ENCODE measurements at places on chromosomes 12 and 14.

DNA sequence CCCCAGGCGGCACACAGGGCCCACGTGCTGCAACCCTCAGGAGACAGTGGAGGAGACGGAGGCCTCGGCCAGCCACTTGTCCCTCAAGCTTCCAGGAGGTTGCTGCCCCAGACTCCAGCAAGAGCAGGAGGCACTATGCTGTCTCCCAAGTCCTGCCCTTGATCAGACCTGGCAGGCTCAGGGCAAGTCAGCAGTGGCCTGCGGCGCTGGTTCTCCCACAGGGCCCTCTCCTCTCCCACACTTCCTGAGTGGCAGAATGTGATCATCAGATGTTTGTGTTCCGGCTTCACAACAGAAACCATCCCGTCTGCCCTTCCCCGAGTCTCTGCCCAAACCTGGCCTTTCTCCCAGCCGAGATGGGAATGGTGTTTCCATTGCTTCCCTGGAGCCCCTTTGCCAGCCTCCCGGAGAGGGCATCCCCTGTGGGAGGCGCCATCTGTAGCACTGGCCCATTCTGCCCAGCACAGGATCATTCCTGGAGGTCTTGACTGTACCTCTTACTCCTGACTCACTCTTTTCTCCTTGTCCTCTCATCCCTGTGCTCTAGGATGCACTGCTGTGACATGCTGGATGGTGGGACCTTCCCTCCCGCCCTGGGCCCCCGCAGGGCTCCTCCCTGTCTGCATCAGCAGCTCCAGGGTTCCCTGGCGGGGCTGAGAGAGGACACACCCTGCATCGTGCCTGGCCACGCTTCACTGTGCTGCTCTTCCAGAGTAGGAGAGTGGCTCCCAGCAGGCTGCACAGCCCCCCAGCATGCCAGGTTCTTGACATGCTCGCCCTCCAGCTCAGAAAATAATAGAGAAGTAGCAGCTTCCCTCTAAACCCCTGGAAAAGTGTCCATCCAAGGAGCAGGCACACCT is 114.7 kb upstream of the FKBP4 start:
- no peak for DNase-seq

- DNase-seq = no peak
Observed at GRCh38 chr14:63759456-63759855, 31.6 kb upstream of the SGPP1 start.

- DNase-seq = peak; percentile 42
Observed at GRCh38 chr14:74610866-74611649, 979 bp downstream of the LTBP2 start.

- DNase-seq = no peak
Observed at GRCh38 chr14:51663783-51664326, 12.1 kb downstream of the FRMD6 start.

DNA sequence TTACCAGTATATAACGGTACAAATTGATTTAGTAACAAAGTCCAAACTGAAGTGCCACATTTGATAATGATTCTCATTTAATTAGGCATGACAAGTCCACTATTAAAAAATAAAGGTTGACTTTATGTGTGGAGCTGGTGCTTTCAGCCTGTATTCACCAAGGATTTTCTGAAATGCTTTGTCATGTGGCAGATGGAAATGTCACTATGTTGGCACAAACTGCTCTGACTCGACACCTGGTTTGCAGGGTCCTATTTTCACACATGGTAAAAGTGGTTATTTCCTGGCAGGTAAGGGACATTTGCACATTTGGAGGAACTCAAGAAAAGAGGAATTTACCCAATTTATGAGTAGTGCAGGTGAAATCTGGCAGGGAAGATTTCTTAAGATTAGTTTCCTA is 572.6 kb upstream of the MDGA2 start:
- no peak for DNase-seq

DNA sequence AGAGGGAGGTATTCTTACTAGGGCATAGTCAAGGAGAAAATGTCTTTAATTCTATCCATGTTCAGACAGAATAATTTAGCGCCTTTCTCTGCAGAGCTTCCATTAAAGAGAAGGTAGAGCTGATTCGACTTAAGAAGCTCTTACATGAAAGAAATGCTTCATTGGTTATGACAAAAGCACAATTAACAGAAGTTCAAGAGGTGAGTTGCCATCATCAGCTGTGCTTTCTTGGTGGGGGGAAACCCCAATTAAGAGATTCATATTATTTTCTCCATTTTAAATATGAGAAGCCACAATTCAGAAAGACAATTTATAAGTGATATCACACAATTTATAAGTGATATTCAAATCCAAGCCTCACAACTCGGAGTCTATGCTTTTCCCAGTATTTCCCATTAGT is 27.8 kb downstream of the RPGRIP1 start:
- DNase-seq = no peak

GRCh38 chr12:78229591-78230101 is 399.0 kb downstream of the NAV3 start:
- peak; percentile 53 for DNase-seq

DNA sequence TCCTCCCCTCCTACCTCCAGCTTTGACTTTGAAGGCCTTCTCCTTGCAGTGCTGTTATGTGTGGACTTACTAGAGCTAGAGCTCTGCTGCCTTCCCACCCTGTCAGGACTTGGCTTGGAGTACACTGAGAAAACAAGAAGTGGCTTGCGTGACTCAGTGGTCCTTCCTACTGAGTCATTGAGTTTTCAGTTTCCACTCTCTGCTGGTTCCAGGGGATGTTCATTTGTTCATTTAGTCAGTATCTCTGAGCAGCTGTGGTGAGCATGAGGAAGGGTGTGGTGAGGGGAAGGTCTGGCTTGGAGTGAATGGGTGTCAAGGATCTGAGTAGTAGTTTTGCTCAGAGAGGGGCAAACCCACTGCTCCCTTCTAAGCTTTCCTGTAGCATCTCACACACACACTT is 17.2 kb upstream of the ELK3 start:
- peak; percentile 96 for DNase-seq

GRCh38 chr12:6941782-6942181 is 1.8 kb upstream of the RNU7-1 start:
- DNase-seq = no peak

GRCh38 chr12:8687846-8688601 is 9.8 kb upstream of the RIMKLB start:
- peak; percentile 79 for DNase-seq

DNA sequence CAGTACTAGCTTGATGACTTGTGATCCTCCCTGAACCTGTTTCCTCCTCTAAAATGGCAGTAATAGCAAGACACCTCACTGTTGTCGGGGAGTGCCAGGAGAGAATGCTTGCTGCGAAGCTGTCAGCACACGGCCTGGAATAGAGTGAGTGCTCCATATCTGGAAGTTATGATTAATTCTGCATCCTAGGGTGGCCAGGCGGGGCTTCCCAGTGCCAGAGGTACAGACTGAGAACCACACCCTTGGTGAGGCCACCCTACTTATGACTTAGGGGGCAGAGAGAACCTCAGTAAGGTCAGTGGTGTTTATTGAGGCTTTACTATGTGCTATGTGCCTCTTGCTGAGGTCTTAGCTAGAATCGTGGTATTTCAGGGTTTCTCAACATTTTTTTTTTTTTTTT is 20.1 kb downstream of the MORN3 start:
- no peak for DNase-seq

GRCh38 chr14:102194856-102195255 is 55.2 kb downstream of the WDR20 start:
- DNase-seq = no peak

DNA sequence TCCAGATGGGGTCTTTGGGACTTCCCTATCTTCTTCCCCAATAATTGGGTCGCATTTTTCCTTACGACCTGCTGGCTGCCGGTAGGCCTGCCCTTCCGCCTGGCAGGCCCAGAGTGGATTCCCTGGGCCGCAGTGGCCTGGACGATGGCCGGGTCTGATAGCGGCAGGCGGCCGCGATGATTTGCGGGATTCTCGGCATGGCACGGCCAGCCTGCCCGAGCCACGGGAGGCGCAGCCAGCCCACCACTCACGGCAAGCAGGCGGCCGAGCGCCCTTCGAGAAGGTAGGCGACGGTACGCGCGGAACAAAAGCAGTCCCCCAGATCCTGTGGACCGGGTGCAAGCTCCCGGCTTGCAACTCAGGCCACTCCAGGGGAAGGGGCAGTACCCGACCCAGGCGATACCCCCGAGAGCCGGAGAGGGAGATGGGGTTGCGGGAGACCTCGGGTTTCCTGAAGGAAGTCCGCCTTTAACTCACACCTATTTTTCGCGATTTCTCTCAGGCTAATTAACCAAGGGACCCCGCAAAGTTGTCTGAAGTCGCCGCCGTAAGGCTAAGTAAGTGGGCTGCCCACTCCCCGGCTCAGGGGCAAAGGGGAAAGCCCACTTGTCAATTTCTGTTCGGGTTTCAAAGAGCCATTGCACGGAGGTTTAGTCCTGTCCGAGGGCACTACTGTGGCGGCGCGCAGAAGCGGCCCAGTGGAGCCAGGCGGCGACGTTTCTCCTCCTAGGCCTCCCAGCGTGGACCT is 1.4 kb upstream of the GSC start:
- DNase-seq = no peak

- no peak for DNase-seq
Observed at GRCh38 chr12:17802657-17803641, 287.0 kb downstream of the RERGL start.

GRCh38 chr12:91172096-91172495 is 10.5 kb downstream of the DCN start:
- no peak for DNase-seq

DNA sequence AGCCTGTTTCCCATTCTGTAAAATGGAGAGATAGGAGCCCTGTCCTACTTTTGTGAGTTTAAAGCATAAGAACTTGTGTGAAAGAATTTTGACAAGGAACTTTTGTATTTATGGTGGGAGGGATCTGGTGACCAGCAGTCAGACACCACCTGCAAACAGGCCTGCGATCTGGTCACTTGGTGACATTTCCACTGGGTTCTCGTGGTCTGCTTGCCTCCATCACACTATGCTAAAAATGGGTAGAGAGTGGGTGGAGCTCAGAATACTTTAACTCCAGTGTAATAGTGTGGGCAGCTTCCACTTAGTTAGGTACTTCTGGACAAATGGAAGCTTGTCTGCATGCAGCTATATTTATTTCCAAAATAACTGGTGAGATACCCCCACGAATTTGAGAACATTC is 26.5 kb upstream of the PLXNC1 start:
- DNase-seq = no peak

DNA sequence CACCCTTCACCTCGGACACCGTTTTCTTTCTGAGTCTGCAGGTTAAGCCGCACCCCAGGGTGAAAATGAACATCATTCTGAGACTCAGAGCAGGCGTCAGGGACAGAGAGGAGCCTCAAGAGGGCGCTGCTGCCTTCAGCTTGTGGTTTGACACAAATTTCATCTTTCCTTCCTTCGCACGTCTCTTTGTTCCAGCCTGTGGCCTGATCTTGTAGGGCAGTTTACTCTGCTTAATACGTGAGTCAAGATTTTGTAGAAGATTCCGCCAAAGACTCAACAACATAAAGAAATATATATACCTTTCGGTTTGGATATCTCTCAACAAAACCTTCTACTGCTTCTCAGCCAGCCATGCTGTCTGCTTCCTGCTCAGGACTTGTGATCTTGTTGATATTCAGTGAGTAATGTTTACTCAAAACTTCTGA is 329.3 kb upstream of the OR4E1 start:
- no peak for DNase-seq

DNA sequence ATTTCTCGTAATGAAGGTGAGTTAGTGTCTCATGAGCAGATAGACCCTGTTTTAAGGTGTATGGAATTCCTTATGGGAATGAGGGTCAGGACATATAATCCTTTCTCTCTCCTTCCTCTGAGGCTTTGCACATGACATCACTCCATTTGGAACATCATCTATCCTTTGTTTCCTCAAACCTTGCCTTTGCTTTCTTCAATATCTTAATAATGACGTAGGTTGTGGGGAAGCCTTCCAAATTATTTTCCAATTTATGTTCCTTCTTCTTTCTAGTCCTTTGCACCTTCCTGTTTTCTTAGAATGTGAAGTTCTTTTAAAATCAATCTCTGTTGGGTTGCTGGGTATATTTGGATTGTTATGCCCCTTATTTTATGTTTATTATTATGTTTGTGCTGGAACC is 502.9 kb upstream of the STXBP6 start:
- DNase-seq = no peak

DNA sequence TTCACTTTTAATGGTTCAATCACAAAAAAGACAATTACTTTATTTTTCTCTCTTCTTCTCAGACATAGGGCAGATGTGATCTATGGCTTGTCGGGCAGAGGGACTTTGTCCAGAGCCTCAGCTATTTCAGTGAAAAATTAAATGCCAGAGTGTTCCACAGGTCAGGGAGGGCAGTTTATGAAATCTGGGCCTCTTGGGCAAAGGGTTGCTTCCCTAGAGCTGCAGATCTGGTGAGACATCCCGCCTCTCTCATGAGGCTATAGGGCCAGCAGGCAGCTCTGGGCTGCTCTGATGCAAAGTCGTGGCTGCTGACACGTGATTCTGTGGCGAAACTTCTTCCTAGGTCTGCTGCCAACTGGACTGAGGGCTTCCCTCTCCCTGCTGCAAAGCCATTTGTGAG is 6.0 kb downstream of the CLMN start:
- DNase-seq = peak; percentile 80

- peak; percentile 87 for DNase-seq
Observed at GRCh38 chr12:124829008-124829707, 34.5 kb downstream of the SCARB1 start.

DNA sequence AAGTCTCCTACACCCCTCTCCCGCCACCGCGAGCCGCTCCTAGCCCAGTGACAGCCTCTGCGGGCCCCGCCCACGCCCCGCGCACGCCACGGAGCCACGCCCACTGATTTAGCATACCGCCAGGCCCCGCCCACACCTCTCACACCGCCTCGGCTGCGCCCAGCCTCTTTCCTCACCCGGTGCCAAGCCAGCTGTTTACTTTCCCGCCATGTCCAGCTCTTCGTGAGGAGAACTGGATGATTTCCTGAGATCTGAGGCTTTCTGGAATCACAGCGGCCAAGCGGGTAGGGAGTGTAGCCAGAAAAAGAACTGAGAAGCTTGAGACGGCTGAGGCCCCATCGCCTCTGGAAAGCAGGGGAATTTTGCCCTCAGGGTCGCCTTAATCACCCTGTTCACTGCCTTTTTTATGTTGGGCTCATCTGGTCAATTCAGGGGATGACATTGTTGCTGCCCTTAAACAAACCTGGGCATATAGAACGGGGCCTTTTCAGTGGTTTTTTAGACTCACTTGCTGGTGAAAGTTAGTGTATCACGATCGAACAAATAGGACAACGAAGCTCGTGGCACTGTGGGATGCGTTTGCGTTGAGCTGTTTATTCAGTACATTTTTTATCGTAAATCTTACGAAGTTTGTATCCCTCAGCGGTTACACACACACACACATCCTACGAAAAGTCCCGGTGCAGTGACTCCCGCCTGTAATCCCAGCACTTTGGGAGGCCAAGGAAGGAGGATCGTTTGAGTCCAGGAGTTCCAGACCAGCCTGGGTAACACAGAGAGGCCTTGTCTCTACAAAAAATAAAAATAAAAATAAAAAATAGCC is at the start of gene RNF212B:
TSS of gene RNF212B (plus strand) at position 165 of the 823 bp plus-strand sequence. CDS start 2,410 bp downstream, outside the sequence.
- peak; percentile 74 for DNase-seq

- DNase-seq = no peak
Observed at GRCh38 chr14:74977901-74978385, 22.5 kb upstream of the PGF start.

- DNase-seq = no peak
Observed at GRCh38 chr12:88336076-88336739, 194.1 kb downstream of the TMTC3 start.
